ENCODE measurements at places on chromosomes 2 and 18.

- DNase-seq: no peak
Observed at GRCh38 chr2:114940785-114941458, 498.5 kb downstream of the DPP10 start.

- DNase-seq: no peak
Observed at GRCh38 chr2:147873859-147874483, 29.1 kb downstream of the ACVR2A start.

- no peak for DNase-seq
Observed at GRCh38 chr2:51990684-51991083, 958.8 kb upstream of the NRXN1 start.

GRCh38 chr2:180621941-180622918 lies 358.2 kb upstream of the UBE2E3 start:
- DNase-seq: no peak

- no peak for DNase-seq
Observed at GRCh38 chr2:75292826-75293225, 93.5 kb upstream of the TACR1 start.

- no peak for DNase-seq
Observed at GRCh38 chr18:50030146-50030545, 164.8 kb downstream of the MYO5B start.

- DNase-seq: no peak
Observed at GRCh38 chr2:96869822-96870625, at the start of gene SEMA4C. Gene SEMA4C (minus strand): TSS chr2:96870080. CDS start chr2:96867886, 2,194 bp downstream.

DNA sequence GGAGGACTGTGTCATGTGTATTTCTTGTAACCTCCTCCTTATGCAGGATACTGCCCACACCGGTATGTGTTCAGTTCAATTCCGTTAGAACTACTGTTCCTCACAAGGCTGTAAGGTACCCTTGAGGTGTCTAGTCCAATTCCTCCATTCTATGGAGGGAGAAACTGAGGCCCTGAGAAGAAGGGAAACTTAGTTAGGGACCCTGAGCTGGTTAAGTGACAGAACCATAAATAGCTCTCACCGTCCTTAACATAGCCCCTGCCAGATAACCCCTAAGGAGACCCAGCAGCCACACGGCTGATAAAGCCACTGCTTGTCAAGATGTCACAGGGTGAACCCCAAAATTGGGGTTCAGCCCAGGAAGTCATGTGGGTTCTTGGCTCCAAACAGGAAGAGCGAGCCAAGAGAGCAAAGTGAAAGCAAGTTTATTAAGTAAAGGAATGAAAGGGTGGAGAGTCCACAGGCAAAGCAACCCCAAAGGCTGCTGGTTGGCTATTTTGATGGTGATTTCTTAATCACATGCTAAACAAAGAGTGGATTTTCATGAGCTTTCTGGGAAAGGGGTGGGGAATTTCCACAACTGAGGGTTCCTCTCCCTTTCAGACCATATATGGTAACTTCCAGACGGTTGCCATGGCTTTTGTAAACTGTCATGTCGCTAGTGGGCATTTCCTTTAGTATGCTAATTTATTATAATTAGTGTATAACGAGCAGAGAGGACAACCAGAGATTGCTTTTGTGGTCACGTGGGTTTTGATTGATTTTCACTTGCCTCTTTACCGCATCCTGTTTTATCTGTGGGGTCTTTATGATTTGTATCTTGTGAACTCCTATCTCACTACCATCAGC lies 83.4 kb upstream of the RTN4 start:
- DNase-seq: no peak

DNA sequence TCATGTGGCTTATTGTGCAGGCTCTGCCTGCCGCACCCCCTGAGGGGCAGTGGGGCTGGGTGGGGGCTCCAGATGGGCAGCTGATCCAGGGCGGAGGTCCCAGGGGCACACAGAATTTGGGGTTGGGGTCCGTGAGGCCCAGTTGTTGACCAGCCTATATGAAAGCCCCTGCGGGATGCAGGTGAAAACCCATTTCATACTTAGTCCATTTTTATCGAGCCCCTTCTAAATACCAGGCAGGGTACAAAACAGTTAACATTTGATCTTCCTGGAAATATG lies 30.6 kb downstream of the MYO7B start:
- DNase-seq: no peak

- DNase-seq: no peak
Observed at GRCh38 chr2:108390340-108390739, 12.6 kb downstream of the SULT1C4 start.

DNA sequence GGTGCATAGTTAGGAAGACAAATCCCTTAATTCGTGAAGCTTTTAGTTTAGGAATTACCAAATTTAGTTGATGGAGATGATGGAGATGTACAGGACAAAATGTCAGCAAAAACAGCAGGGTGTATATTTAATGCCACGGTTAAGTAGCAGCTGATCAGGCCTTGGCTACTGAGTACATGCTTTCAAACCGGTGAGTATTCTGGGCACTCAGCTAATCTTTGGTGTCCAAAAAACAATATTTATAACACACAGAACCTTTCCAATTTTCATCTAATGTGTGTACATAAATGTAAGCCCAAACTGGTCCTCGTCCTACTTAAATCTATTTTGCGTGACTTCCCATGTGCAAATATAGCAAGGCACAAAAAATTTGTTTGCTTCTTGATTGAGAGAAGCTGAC lies 703.4 kb upstream of the LINC00305 start:
- no peak for DNase-seq

DNA sequence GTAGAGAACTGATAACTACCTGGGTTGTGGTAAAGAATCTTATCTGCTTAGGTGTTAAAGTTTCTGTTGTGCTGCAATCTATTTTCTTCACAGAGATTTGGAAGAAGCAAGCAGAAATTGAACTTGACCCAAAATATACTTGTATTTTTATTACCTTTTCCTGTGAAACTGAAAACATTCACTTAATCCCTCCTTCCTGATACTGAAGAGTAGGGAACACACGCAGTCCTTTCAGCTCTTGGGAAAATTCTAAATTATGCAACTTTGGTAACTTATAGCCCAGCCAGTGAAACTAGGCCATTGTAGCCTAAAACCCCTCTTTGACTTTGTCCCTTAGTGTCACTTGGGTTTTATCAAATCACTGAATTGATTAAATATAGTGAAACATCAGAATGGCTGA lies 128.4 kb upstream of the MEIS1 start:
- no peak for DNase-seq

DNA sequence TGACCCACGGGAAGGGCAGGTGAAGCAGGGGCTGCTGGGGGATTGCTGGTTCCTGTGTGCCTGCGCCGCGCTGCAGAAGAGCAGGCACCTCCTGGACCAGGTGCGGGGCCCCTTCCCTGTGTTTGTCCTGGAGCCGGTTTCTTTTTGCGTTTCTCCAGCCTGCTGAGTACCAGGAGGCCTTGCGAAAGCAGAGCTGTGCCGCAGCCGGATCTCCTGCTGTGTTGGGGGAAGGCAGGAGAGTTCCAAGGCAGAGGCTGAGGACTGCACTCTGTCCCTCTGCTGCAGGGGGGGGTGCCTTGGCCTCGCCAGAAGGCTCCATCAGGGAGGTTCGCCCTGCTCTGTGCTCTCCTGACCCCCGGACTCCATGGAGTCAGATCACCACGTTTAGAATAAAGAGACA lies 2.8 kb downstream of the CAPN10 start:
- no peak for DNase-seq

DNA sequence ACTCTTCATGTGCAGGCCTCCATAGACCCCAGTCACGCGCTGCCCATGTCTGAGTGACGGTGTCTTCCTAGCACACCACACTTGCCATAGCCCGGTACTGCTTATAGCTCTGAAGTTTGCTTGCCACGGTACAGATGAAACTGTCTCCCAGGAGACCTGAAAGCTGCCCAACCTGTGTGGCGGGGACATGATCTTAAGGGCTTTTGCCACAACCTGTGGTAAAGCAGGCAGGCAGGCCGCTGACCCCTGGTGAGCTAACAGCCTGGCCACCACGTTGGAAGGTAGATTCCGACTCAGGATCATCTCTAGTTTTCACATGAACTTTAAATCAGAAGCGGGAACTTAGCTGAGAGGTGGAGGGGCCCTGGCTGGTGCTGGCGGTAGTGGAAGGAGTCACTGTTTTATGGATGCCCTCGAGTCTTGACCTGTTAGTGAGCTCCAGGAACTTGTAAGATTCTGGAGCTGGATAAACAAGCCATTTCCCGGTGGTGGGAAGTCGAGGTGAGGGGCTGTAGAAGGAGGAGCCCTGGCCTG lies 153.3 kb downstream of the ZNF236 start:
- DNase-seq: no peak

DNA sequence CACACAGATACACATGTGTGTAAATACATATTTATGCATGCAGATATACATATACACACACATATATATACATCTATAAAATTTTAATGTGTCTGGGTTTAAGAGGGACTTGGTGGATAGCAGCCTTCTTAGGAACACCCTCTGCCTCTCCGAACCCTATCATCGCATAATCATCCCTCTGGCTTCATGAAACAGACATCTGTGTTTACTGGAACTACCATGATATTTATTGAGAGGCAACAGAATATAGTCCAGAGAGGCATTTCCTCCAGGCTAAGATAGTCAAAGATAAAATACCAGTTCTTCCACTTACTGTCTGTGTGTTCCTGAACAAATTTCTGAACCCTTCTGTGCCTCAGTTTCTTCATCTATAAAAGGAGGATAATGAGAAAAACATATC lies 239.0 kb upstream of the FANCL start:
- DNase-seq: no peak

DNA sequence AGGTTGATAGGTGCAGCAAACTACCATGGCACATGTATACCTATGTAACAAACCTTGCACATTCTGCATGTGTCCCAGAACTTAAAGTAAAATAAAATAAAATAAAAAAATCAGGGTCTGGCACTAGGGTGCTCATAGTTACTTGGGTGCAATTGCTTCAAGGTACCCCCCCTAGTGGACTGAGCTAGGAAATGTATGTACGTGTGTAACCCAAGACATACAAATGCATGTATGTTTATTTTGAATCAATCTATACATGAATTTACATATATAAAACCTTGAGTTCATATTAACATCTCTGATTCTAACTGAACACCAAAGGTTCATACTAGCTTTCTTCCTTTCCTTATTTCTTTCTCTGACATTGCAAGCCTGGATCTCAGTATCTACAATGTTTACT lies 51.5 kb downstream of the USP37 start:
- DNase-seq: no peak

DNA sequence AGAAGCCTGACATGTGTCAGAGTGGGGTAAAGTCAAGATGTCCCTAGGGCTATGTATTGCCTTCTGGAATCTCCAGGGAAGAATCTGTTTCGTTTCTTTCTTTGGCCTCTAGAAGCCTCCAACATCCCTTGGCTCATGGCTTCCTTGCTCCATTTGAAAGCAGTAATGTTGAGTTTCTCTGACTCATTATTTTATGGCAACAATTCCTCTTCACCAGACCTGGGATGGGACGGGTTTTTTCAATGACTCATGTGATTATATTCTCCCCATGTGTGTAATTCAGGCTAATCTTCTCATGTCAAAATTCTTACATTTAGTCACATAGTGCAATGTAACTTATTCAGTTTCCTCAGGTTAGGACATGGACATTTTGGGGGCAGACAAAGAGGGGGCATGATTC lies 1038.6 kb downstream of the CBLN2 start:
- DNase-seq: no peak

DNA sequence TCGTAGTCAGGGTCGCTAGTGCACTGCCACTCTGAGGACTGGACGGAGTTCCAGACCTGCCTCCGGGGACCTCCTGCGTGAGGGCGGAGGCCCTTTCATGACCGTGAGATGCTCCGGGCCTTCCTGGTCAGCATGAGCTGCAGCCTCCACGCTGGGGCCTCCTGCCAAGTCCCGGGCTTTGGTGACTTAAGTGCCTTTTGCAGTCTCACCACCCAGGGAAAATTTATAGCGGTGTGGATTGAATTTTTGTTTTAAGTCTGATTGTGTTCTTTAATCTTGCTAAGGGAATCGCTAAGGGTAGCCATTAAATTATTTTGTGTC lies 33.6 kb downstream of the CHRNA1 start:
- no peak for DNase-seq

GRCh38 chr2:108579623-108580022 lies 45.4 kb downstream of the LIMS1 start:
- no peak for DNase-seq

GRCh38 chr2:226333388-226333787 lies 466.2 kb downstream of the IRS1 start:
- no peak for DNase-seq

- no peak for DNase-seq
Observed at GRCh38 chr2:58950795-58951462, 709.8 kb upstream of the FANCL start.

DNA sequence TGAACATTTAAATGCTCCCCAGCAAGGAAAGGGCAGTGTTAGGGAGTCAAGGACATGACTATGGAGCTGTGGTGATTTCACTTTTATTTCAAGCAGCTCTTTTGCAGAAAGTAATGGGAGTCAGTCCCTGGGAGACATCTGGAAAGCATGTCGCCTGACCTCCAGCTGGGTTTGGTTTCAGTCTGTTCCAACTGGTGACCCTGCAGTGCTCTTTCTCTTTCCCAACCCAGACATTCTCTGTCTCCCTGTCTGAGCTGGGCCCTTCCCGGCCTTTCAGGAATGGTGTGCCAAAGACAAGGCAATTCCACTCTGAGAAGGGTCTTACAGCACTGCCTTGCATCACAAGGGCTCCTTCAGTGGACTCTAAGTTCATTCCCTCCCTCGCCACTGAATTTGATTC lies 323.2 kb downstream of the OSR1 start:
- DNase-seq: no peak

DNA sequence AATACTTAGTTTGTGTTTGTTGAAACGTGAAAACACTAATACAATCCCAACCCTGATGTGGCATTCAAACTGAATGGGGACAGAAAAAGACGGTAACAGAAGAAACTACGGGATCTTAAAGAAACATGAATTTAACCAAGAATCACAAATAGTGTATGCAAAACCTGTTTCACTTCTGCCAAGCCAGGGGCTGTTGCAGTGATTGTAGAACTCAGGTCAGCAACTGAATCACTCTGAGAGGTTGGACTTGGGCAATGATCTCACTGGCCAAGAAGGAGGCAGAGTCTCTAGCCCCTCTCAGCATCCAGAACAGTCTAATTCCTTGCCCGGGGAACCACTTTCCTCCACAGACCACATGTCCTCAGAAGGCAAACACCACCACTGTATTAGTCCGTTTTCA lies 54.9 kb upstream of the CRIM1 start:
- no peak for DNase-seq

GRCh38 chr2:127818241-127818640 lies 7.3 kb upstream of the WDR33 start:
- DNase-seq: no peak

Measured in stimulated activated CD4-positive, alpha-beta T cell treated with anti-CD3 and anti-CD28 coated beads, Interleukin-1b, Interleukin-23, amount 100 ng/mL, for 24 hours (primary cell).